ENCODE measurements at places on chromosomes 2 and 18. TPM values are rescaled to one million over a fixed set of nuclear protein-coding genes. Genes with fewer than 3 reads are reported as not detected.

FOXI3 gene
- not detected for total RNA-seq

DCDC2C gene
- total RNA-seq = not detected

DNA sequence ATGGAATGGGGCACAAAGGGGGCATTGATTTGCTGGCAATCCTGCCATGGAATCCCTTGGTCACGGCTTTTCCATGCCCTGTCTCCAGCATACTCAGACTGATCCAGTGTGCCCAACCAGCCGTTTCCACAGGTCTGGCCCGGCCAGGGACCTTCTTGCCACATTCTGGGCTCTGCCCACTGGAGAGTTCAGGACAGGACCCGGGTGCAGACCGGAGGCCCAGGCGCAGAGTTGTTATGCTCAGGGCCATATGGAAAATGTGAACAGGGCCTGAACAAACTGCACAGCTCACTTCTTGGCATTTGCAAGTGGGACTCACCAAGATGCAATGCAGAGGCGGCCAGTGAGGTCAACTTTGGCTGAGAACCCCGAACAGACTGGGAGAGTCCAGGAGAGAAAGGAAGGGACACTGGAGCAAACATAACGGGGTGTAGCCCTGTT is 15.6 kb upstream of the ASAP2 start:
- no peaks in the 10 kb centered on the region for H3K27me3 ChIP-seq
- no peak overlapping the region for H3K27ac ChIP-seq
- H3K4me1 ChIP-seq = no peaks in the 10 kb centered on the region
- no peaks in the 10 kb centered on the region for H3K36me3 ChIP-seq
- H3K4me3 ChIP-seq = no peak overlapping the region

DNA sequence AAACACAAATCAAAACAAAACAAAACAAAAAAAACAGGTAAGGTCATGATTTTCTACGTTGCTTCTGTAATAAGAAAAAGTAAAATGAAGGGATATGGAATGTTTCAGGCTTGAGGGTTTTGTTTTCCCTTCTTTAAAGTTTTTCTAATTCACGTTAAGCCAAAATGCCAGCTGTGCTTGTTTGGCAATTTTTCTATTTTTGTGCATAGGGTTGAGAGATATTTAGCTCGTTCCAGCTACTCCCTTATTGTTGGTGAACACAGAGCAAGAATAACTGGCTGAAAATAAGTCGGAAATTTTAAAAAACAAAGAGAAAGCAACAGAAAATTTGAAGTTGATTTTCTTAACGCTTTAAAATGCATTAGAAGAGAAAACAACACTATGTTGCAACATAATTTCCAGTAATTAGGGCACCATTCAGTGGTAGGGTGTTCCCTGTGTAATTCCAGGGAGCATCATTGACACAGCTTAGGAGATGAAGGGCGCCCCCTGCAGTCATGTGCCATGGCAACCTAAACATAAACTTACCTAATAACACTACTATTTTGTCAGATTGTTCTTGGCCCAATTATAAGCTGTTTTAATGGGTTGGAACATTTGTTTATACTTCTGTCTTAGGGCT is 99.5 kb downstream of the DTNA start:
- DNase-seq = no peak
- H3K4me3 ChIP-seq = no peak overlapping the region
- H3K27me3 ChIP-seq = no peaks in the 10 kb centered on the region
- no peak overlapping the region for H3K27ac ChIP-seq
- no peaks in the 10 kb centered on the region for H3K4me1 ChIP-seq

DNA sequence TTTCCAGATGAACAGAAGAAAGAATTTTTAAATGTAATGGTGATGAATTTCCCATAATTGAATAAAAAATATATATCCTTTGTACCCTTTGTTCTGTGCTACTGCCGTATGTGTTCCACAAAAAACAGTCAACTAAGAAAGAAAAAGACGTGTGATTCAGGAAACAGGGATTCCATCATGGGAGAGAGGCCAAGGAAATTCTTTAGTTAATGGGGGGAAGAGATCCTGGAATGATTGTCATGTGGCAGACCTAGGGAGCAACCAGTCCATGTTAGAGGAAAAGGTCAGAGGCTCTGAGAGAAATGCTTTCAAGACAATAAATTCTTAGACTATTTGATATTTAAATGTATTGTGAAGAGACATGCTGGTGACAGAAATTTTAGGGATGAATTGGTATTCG is 76.6 kb downstream of the CPO start:
- H3K4me3 ChIP-seq = no peak overlapping the region

COL5A2 gene
- total RNA-seq = 0.64 TPM

GRCh38 chr2:6475155-6475940 is 390.4 kb downstream of the CMPK2 start:
- no peaks in the 10 kb centered on the region for H3K27me3 ChIP-seq
- no peak overlapping the region for H3K4me3 ChIP-seq
- H3K27ac ChIP-seq = peak overlapping the region; percentile 54
- DNase-seq = peak; percentile 43
- H3K36me3 ChIP-seq = no peaks in the 10 kb centered on the region

ABCG5 gene
- total RNA-seq = not detected

GRCh38 chr2:182228073-182228473 is 198.8 kb downstream of the PDE1A start:
- no peaks in the 10 kb centered on the region for H3K27me3 ChIP-seq
- H3K27ac ChIP-seq = no peak overlapping the region
- no peak overlapping the region for H3K4me3 ChIP-seq
- H3K4me1 ChIP-seq = no peaks in the 10 kb centered on the region

- H3K4me3 ChIP-seq = no peak overlapping the region
- H3K4me1 ChIP-seq = no peaks in the 10 kb centered on the region
- DNase-seq = no peak
- H3K27ac ChIP-seq = no peak overlapping the region
Observed at GRCh38 chr2:83305758-83306378, 1153.2 kb downstream of the SUCLG1 start.
